HT1080 (cell line): ENCODE measurements at places on chromosomes 7 and 10.

DNA sequence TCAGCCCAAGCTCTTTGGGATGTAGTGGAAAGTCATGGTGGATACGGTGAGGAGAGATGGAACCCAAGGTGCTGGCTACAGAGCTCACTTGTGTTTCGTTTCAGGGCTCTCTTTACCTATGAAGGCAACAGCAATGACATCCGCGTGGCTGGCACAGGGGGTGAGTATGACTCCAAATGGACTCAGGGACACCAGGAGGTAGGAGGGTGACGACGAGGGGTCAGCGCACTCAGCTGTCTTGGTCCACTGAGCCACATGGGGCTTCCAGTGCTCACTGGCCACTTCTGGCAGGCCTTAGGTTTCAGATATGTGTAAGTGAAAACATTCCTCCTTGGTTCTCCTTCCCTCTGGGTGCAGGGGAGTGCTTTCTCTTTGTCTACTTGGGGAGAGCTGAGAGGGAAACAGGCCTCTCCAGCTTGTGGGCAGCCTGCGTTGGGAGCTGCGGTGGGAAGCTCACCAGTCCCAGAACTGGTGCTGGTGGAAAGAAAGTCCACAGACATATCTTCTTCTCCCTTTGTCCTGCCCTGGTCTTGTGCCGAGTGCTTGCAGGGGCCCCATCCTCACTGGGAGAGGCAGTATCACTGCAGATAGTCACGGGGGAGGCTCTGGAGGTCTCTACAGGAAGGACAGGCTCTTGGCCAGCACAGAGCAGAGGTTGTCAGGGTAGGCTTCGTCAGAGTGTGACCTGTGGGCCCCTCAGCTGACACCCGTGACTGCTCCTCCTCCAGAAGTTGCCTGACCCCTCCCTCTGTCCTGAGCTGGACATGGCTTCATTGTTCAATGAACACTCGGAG is 5.8 kb downstream of the DBNL start:
- DNase-seq: no peak

GRCh38 chr7:40310258-40310657 is 175.5 kb downstream of the SUGCT start:
- peak; percentile 72 for DNase-seq

DNA sequence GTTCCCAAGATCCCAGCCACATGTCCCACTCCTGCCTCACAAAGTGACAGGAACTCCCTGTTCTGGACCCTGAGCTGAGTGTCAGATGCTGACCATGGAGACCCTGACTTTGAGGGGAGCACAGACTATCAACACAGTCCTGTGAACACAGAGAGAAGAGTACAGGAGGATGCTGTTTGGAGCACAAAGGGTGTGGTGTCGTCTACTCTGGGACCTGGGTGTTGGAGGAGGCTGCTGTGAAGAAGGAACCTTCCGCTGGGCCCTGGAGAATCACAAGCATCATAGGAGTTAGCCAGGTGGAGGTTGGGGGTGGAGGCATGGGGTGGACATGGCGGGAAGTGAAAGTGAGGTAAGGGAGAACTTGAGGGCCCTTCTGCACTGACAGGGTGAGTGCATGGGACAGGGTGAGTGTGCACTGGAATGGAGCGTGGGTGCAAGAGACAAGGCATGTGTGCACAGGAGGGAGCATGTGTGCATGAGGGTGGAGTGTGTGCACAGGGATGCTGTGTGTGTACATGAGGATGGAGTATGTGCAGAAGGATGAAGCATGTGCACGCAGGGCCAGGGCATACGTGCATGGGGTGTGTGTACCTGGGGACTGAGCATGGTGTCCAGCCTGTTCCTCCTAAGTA is 70.7 kb upstream of the ANTXRL start:
- DNase-seq: no peak

GRCh38 chr10:126618466-126618865 is 52.0 kb downstream of the C10orf90 start:
- no peak for DNase-seq

DNA sequence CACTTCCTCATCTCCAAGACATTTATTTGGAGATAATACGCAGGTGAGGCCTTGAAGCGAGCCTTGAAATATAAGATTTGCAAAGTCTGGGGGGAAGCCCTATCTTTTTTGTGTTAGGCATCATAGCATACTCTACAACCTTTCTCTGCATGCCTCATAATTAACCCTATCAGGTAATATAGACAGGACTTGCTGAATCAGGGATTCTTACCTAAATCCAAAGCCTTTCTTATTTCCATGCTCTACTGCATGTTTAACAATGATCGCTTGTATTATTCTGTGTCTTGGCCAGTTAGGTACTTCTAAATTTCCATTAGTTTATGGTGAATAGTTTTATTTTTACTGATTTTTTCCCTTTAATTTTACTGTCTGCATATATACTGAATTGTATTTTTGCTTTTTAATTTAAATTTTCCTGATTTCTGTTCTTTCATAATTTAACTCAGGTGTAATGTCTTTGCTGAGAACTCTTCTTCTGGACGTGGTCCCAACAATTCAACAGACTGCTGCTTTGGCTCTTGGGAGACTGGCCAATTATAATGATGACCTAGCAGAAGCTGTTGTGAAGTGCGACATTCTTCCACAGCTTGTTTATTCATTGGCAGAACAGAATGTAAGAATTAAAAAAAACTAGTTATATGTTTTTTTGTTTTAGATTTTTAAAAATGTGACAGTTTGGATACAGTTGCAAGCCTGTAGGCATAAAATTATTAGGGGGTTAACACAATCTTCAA is 19.3 kb downstream of the SPAG6 start:
- no peak for DNase-seq

GRCh38 chr10:127456122-127456521 is 93.0 kb upstream of the NPS start:
- DNase-seq: no peak

- no peak for DNase-seq
These were observed 188.4 kb downstream of the DGKI start for GRCh38 chr7:137658190-137658900.
